Suprapubic skin (tissue), 4 donors: ENCODE measurements at places on chromosomes 16 and 17.
A peak's percentile ranks its signal among the peaks of the same experiment; 100 is the strongest.

DNA sequence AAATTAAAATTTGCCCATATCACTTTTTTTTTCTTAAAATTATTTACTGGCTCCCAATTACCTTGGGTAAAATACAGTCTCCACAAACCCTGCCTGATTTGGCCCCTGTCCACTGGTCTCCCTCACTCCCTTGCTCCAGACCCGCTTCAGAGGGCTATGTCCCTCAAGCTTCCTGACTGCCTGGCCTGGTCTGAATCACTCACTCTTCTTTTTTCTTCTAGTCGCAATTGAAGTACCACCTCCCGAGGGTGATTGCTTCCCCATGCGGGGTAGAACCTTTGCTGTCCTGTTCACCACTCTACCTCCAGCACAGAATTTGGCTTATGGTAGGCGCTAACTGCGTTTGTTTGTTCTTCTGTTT lies 598 bp upstream of the PGAP3 start:
- DNase-seq: no peak

- no peak for DNase-seq
Observed at GRCh38 chr17:55238931-55239297, 25.8 kb upstream of the HLF start.

DNA sequence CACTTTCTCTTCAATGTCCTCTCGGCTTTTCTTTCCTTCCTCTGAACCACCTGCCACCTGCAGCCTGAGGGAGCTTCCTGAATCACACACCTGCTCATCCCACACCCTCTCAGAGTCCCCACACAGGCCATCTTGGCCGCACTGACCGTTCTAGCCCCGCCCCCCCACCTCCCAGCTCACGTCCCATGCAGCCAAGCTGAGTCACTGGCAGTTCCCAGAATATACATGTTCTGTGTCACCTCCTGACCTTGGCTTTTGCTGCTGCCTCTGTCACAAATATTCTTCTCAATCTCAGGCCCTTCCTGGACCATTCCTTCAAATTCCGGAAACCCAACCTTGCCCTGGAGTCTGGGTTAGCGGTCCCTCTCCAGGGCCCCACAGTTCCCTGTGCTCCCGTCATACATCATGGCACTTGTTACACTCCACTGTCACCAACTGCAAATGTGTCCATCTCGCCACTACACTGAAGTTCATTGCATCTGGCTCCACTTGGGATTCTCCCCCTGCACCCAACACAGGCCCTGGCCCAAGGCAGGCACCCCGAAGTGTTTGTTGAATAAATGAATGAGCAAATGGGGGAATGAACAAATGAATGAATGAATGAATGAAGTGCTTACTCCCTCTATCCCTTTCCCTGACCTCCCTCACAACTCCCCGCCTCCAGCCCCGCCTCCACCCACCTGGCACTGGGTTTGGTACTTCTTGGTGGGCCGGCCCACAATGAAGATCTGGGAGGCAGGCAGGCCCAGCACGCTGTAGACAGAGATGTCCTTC lies 12.8 kb downstream of the PIMREG start:
- no peak for DNase-seq

DNA sequence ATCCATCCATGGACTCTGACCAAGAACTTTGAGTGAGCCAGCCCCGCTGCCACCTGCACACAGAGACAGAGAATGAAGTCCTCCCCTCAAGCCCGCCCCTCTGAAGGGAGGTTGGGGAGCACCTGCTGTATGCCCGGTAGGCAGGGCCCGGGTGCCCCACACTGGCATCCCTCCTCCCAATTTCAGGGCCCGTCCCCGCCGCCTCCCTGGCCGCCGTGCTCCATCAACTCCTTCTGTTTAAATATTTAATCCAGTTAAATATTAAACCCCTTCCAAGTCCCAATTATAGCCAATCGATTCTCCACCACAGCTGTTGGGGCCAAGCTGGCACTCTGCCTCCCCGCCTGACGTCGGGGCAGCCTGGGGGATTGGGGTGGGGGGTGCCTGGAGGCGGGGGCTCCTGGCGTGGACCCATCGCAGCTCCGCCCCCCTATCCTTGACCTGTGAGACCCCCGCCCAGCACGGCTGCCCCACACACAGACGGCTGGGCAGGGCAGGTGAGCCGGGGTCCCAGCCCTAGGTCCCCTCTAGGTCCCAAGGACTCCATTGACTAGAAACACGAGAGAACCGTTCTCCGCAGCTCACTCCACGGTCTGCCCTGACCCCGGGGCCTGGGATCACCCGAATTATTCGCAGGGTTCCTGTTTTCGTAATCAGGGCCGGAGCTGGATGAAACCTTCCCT lies 18.0 kb upstream of the CACNA1H start:
- DNase-seq: no peak

DNA sequence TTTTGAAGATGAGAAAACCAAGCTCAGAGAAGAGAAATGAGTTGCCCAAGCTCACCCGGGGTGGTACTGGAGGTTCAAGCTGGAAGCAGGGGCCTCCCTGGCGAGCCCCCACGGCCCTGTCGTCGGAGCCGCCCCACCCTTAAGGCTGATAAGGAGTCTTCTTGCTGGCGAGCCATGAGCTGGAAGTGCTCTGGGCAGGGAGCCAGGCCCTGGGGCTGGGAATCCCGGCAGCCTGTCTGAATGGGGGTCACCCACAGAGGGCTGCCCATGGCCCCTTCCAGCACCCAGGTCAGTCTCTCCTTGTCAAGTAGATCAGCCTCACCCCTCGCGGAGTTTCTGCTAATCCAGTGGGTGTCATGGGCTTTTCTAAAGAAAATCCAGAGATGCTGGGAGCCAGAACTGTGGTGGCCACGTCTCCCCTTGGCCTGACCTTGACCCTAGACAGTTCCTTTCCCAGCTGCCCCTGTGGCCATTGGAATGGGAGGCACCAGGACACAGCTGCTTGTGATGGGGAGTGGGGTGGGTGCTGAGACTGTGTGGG lies 1.2 kb upstream of the P2RX1 start:
- no peak for DNase-seq

GRCh38 chr17:17737961-17738894 lies 57.0 kb downstream of the RAI1 start:
- no peak for DNase-seq

GRCh38 chr17:81682565-81683207 lies 911 bp downstream of the ARL16 start:
- peak; percentile 46 for DNase-seq

GRCh38 chr17:15006421-15007128 lies 258.6 kb downstream of the PMP22 start:
- no peak for DNase-seq

GRCh38 chr16:25065899-25066298 lies 45.6 kb upstream of the LCMT1 start:
- no peak for DNase-seq

- no peak for DNase-seq
Observed at GRCh38 chr17:64599187-64599676, 62.9 kb downstream of the SMURF2 start.

DNA sequence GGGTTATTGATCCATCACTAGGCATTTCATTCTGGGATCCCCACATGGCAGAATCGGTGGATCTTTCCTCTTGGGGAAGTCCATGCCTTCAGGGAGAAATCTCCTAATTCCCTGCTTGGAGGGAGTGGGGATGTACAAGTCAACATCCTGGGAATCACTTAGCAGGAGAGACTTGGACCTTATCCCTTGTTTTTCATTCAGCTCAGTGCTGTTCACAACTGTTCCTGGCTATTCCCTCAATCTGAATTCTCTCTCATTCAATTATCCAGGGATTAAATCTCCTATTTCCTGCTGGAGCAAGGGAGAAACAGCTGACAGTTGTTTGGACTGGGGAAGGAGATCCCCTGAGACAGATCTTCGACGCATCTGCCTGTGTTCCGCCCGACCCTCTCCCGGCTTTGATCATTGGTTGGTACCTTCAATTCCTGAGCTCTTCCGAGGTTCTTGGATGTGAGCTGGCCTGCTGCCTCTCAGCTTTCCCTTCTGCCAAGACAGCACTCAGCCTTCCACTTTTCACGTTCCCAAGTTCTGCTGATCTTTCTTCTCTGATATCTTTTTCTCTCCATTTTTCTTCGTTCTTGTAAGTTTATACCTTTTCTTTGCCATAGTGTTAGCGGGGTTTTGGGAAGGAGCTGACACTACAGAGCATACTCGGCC lies 115.4 kb upstream of the GNAO1 start:
- no peak for DNase-seq

GRCh38 chr17:56141046-56141839 lies 12.0 kb upstream of the ANKFN1 start:
- DNase-seq: no peak

DNA sequence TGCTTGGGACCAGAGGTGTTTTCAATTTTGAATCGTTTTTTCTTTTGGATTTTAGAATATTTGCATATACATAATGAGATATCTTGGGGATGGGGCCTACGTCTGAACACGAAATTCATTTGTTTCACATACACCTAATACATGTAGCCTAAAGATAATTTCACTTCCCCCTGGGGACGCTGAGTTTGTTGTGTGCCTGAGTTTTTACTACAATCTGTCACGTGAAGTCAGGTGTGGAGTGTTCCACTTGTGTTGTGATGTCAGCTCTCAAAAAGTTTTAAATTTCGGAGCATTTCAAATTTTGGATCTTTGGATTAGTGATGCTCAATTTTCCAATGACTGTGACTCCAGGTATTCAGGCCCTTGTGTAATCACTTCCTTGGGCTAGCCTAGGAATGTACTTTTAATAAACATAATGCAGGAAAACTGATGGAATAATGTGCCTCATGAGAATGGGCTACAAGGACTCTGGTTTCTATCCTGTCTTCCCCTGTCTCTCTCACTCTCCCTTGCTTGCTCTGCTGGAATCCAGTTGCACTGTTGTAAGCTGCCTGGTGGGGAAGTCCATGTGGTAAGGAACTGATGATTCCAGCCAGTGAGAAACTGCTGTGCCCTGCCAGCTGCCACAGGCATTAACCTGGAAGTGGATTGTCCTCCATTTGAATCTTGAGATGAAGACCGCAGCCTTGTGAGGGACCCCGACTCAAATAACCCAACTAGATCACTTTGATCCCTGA lies 403.8 kb downstream of the SHISA9 start:
- no peak for DNase-seq

DNA sequence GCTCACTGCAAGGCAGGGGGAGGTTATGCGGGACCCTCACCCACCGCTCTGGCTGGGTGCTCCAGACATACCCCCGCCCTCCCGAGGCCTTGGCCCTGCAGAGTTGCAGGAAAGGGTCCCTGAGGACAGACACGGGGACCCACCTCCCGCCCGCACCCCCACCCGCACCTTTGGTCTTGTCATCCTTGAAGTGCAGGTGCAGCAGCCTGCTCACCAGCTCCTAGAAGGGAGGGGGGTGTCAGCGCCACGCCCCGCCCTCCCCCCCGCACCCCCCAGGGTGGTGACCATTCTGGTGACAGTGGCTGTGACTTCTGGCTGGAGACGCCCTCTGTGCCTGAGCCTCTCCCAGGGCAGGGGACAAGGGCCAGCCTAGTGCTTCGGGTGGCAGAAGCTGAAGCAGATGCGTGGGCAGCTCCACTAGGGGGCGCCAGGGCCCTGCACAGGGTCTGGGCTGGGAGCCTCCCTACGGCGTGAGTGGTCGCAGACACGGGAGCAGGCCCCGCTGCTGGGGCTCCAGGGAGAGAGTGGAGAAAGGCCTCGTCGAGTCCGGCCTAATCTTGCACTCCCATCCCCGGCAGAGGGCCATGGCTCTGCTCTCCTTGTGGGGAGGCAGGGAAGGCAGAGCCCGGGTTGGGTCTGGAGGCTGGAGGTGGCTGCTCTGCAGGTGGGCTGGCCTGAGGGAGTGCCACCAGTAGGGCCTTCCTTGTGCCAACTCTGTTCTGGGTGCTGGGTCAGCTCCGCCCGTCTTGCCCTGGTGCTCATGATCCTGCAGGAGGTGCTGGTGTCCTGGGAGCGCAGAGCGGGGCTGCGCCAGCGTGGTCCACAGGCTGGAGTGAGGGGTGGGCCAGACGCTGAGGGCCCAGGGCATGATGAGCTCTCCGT lies 2.7 kb downstream of the CENPX start:
- DNase-seq: no peak

DNA sequence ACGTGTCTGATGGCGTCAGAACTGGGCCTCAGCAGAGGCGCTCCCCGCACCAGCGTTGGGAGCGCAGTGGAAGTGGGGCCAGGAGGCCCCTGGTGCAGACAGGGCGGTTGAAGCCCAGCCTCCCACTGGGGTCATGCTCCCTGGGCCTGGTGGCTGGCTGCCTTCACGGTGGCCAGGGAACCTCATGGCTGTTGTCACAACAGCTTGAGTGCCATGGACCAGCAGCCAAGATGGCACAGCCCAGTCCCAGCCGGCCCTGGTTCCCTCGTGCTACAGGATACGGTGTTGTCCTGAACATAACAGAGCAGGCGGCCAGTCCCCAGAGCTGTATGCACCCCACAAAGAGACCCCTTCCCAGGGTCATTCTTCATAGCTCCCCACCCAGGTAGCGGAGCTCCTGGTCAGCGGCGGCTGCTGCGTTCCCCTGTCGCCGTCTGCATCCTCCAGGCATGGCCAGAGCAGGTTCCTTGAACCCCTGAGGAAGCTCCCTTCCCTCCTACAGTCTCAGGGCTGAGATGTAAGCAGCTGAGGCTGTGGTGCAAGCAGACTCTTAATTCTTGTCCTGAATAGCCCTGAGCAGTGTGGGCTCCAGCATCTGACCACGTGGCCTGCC lies 29.7 kb downstream of the NME3 start:
- no peak for DNase-seq

- peak; percentile 77 for DNase-seq
Observed at GRCh38 chr16:56357241-56357764, 68.0 kb downstream of the AMFR start.

DNA sequence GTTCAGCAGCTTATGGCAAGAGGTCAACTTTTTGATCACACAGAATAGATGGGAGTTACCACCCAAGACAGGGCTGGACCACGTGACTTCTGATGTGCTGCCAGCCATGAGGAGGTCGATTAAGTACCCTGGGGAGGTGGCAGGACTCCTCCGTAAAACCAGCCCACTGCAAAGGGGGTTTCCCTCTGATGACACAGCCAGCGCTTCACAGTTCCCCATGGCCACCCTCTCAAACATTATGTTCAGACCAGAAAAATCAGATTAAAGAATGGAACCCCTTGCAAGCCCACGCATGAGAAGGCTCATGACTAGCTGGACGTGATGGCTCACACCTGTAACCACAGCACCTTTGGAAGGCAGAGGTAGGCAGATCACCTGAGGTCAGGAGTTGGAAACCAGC lies 222.9 kb downstream of the CPPED1 start:
- DNase-seq: peak; percentile 15

DNA sequence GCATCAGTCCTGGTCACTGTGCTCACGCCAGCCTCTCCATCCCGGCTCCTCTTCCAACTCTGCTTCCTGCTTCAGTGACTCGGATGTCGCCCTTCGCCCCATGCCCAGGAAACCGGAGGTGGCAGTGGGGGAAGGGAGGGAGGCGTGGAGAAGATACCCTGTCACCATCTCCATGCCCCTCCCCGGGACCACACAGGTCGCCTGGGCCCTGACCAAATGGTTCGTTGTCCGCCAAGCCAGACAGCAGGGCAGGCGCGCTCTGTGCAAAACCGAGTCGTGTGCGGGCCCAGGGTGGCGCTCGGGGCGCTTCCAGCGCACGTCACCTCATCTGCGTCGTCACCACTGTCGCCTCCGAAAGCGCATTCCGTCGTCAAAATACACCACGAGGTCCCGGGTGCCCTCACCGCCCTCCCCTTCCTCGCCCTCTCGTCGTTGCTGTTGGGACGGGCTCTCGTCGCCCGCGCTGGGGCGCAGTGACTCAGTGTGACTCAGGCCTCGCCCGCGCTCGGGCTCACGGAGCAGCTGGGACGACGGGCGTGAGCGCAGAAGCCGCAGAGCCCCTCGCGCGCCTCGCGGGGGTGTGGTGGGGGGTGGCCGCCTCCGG lies 39.2 kb downstream of the ZNF778 start:
- no peak for DNase-seq
